ENCODE measurements at places on chromosomes 12 and 14.

GRCh38 chr12:86015026-86015425 lies 140.9 kb downstream of the NTS start:
- DNase-seq, result no peak

GRCh38 chr14:21626491-21627230 lies 8.1 kb downstream of the OR10G2 start:
- DNase-seq, result no peak

DNA sequence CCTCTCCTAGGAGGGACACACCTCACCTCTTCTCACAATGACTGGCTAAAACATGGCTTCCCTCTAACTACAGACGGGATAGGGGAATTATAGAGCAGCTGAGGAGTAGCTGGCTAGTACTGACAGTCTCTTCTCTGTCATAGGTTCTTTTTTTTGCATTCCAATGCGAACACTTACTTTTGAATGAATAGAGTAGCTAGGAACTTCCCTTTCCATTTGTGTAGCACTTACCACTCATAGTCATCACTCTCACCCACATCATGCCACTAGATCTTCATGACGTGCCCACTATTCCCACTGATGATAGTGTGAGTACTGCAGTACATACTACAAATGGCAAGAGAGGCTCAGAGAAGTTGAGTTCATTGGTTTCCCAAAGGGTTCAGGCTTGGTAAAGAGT lies 143.9 kb upstream of the HIF1A start:
- DNase-seq, result no peak

DNA sequence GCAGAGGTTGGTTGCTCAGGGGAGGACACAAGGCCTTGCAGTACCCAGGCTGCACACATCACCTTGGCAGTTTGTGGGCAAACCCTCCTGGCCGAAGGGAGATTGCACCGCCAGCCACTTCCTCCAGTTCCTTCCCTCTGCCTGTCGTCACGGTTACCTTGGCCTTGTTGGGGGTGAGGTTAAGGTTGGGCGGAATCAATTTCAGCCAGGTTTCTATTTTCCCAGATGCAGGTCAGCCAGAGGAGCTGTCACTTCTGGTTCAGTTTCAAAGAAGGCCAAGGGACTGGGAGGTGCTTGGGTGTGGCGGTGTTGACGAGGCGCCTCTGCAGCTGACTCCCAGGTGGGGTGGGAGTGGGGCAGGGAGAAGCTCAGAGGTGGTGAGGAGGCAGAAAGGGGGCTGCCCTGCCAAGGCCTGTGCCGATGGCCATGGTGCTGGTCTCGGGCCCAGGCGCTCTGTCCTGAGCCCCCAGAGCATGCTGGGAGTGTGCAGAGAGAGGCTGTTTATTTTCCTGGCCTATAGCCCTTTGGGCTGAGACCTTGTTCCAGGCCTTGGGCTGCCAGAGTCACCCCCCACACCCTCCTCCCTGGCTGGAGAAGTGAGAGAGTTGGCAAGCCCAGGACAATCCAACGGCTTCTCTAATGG lies 31.4 kb downstream of the JDP2 start:
- DNase-seq, result no peak

DNA sequence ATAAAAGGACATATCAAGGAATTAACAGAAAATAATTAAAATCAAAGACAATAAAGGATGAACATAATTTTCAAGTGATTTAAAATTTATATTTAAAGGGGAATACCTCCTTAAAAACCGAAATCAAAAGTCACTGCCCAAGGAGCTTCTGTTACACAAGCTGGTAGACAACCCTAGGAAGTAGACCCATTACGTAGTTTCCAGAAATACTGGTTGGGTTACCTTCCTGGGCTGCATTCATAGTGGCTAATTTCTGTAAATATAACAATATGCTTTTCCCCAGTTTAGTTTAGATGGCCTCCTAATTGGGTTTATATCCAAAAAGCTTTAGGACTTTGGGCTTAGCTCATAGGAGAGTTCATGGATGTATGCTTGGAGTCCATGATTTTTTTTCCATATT lies 2.1 kb upstream of the EDDM3A start:
- DNase-seq, result no peak
